ENCODE measurements at places on chromosomes 11 and 22.

DNA sequence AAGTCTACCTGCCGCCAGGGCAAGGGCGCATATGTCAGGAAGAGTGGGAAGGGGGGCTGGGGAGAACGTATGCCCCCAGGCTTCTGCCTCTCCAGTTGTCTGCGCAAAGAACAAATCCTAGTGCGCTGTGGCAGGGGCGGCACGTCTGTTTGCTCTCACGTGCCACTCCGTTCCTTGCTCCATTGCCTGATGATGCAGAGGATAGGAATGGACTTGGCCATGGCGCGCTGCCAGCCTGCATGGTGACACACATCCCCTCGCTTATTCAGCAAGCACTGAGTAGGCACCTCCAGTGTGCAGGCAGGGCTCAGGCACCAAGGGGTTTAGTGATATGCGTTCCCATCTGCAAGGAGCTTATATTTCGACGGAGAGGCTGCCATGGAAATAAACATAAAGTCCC lies 45.4 kb upstream of the SLC22A12 start:
- no peak for DNase-seq

DNA sequence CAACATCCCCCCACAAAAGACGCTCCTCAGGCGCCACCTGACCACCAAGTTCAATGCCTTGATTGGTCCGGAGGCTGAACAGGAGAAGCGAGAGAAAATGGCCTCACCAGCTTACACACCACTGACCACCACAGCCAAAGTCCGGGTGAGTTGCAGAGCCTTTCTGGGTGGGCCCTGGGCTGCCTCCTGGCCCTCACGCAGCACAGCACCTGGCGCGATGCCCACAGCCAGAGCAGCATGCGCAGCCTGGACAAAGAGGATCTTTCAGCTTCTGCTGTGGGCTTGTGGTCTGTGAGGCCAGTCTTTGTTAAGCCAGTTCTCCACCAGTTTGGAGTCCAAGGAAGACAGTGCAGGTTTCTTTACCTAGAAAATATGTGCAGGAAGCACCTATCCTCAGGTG lies 21.6 kb downstream of the CYB5R2 start:
- DNase-seq, result no peak

GRCh38 chr22:36155702-36156101 lies 4.9 kb downstream of the APOL3 start:
- no peak for DNase-seq

- DNase-seq, result no peak
Observed at GRCh38 chr11:17388609-17389210, at the start of gene KCNJ11. TSS of gene KCNJ11 (minus strand) at chr11:17388659. CDS start at chr11:17388091, 568 bp downstream.

GRCh38 chr11:104813532-104813931 lies 84.7 kb downstream of the CASP12 start:
- DNase-seq, result no peak

DNA sequence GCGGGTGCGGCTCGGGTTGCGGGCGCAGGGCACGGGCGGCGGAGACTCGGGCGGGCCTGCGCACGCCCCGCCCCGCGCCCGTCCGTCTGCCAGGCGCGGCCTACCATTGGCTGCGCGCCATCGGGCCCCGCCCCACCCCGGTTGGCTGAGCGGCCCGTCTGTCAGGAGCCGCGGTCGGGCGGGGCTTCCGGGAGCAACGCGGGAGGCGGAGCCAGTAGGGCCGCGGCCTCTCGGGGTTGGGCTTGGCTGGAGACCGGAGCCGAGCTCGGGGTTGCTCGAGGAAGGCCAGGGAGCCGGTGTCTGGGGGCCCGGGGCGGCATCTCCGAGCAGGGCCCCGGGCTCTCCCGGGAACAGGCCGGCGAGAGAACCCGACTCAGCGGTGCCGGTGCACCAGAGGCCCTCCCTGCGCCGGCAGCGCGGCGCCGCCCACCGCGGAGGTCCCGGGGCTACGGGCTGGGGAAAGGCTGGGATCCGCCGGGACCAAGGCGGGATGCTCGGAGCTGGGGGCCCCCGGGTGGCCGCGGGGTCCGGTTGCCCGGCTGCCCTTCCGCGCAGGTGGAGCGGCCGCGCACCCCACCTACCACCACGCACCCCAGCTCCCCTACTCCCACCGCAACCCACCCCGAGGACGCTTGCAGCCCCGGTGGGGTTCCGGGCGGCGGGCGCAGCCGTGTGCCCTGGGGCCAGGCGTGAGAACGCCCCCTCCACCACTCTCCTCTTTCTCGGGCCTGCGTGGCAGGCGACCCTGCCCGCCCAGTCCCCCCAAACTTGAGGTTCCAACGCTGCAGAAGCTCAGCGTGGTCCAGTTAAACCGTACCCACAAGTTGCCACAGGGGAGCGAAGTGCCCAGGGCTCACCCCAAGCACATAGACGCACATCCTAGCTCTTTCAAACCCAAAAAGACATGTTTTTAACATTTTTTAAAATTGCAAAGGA lies at the start of gene HRAS:
Gene HRAS, minus strand, starts transcription at position 58 of the 936 bp plus-strand sequence.
- DNase-seq, result peak; percentile 90

DNA sequence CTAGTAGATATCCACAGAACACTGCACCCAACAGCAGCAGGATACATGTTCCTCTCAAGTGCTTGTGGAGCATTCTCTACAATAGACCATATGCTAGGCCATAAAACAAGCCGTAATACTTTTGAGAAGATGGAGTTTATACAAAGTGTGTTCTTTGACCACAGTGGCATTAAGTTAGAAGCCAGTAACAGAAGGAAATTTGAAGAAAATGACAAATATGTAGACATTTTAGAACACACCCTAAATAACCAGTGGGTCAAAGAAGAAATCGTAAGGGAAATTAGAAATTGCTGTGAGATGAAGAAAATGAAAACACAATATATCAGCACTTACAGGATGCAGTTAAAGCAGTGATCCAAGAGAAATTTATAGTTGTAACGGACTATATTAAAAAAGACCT lies 163.4 kb downstream of the TBC1D22A start:
- no peak for DNase-seq

- no peak for DNase-seq
Observed at GRCh38 chr22:46693634-46694415, 44.2 kb downstream of the CERK start.

GRCh38 chr11:66547662-66548009 lies 933 bp downstream of the ACTN3 start:
- no peak for DNase-seq

- DNase-seq, result peak; percentile 92
Observed at GRCh38 chr11:64207256-64208085, 950 bp downstream of the FERMT3 start.

DNA sequence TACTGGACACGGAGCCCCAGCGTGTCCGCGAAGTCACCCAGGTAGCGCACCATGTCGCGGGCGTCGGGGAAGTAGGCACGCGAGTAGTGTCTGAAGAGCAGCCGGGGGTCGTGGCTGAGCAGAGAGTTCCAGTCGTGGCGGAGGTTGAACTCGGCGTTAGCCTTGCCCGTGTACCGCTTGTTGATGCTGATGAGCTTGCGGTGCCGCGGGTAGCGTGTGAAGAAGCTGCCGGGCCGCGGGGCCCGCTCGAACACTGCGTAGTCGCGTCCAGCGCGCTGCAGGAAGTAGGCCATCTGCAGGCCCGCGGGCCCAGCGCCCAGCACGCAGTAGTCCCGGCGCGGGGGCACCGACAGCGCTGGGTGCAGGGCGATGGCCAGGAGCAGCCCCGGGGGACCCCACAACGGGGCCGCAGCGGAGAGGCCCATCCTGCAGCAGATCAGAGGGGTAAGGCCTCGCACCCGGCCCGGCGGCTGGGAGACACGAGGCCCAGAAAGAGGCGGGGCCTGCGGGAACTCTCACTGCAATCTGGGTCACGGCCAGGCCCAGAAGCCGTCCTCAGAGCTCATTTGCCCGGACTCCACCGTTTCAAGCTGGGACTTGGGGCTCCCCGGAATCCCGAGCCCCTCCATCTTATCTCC lies 723 bp downstream of the FOXRED2 start:
- DNase-seq, result no peak

DNA sequence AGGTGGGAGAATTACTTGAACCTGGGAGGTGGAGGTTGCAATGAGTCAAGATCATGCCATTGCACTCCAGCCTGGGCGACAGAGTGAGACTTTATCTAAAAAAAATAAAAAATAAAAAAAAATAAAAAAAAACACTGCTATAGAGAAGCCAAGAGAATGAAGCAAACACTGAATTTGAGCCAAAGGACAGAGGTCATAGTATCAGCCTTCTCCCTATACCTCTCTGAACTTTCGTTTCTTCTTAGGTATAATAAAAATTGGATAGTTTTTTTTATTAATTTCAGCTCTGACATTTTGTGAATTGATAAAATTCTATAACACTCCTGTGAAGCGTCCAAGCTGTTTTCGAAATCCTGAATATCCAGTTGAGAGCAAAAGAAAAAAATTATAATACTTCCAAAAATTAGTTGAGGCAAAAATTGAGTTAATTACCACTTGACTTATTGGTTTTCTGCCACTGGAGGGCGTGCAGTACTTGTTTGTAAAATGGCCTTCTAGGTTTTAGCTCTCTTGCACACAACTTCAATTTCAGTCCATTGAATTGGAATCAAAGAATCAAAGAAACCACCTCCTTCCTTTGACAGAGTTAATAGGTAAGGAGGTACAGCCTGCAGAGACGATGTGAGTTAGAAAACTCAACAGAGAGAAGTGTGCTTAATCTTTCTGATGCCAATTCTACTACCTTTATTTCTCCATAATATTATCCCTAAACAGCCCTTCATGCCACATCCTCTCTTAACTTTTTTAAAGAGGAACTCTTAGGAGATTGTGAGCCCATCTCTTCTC lies 143.2 kb downstream of the BBOX1 start:
- peak; percentile 39 for DNase-seq

- DNase-seq, result no peak
Observed at GRCh38 chr22:23285734-23286133, 105.4 kb downstream of the BCR start.

GRCh38 chr11:3052109-3052479 lies 5.1 kb downstream of the CARS1 start:
- DNase-seq, result no peak

- no peak for DNase-seq
Observed at GRCh38 chr11:93329936-93330445, 551 bp upstream of the DEUP1 start.

DNA sequence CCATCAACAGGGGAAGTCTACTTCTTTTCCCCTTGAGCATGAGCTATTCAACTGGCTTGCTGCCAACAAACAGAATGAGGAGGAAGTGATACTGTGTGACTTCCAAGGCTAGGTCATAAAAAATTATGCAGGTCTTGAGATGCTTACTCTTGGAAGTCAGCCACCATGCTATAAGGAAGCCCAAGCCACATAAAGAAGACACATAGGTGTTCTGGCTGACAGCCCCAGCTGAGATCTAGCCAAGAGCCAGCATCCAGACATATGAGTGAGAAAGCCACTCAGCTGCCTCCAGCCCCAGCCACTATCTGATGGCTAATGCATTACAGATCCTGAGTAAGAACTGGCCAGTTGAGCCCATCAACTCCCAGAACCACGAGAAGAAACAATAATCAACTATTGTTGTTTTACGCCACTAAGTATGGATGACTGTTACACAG lies 31.0 kb upstream of the PPP2R1B start:
- peak; percentile 98 for DNase-seq

GRCh38 chr11:61567286-61568061 lies 13.4 kb downstream of the SYT7 start:
- DNase-seq, result peak; percentile 55

- peak; percentile 24 for DNase-seq
Observed at GRCh38 chr11:119729951-119730613, 1.1 kb upstream of the NECTIN1 start.

DNA sequence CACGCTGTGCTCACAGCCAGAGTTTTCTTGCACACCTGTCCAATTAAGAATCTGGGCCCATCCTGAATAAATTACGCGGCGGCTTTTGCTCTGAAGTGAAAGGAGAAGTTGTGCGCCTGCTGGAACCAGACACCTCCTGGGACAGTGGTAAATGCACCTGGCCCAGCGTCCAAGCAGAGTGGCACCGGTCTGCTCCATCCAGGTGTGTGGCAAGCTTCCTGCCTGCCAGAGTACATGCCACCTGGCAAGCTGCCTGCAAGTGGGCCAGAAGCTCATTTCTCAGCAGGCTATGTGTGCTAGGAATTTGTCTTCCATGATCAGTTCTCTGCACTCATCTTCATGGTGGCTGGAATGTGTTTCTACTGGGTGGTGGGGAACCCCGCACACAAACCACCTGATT lies 660.6 kb downstream of the ETS1 start:
- DNase-seq, result no peak

GRCh38 chr11:103368145-103368544 lies 258.9 kb downstream of the DYNC2H1 start:
- DNase-seq, result no peak

DNA sequence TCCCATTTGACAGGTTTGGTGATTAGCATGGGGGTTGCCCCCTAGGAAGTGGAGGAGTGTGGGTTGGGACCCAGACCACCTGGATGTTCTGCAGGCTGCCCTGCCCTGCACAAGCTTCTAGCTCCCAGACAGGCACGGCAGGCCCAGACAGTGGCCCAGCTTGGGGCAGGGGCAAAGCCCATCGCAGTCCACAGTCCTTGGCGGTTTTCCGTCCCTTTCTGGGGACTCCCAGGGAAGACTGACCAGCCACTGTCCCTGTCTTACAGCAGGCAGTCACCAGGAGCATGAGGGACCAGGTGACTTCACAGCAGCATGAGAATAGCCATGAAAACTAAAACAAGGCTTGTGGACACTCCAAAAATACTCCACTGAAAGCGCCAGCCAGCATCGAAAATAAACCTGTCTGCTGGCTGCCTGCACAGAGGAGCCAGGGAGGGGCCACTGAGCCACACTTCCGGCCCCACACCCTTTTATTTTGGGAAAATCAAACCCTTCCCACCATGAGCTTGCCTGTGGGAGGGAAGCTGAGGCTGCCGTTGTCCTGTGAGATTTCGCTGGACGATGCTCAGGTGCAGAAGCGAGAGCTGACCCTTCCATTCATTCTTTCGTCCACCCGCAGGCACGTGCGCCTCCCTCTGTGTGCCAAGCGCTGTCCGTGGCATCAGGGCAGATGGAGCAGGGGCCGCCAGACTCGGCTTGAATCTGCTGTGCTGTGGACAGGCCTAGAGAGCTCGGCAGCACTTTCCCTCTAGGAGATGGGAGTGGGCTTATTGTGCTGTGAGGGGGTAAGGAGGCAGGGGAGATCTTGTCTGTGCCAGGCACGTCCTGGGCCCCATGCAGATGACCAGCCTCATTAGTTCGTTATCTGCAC lies 28.0 kb downstream of the FADD start:
- no peak for DNase-seq

DNA sequence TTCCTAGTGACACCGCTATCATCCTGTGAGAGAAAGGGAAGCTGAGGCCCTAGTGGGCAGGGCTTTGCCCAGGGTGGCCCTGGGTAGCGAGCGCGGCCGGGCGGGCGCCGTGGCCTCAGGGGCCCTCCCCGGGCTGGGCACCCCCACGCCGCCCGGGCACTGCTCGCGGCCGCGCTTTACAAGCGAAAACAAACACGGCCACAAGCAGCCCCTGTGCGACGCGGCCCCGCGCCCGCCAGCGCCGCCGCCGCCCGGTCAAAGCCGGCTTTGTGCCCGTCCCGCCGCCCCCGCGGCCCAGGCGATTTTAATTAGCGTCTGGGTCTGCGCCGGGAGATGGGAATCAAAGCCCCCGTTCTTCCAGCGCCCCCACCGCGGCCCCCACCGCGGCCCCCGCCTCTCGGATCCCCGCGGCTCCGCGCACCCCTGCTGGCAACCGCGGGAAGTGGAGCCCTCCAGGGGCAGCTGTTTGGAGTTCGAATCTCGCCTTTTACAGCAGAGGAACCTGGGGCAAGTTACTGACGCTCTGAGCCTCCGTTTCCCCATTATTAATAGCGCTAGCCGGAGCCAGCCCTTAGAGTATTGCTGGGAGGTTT lies 47.9 kb downstream of the CHRDL2 start:
- DNase-seq, result no peak
